ENCODE measurements at places on chromosomes 7 and 10. TPM values are rescaled to one million over a fixed set of nuclear protein-coding genes. Genes with fewer than 3 reads are reported as not detected.

Gene FANK1
- total RNA-seq, result 3.0 TPM

Gene DNAJC1
- 85.3 TPM for total RNA-seq

Gene RHBDD2
- total RNA-seq, result 51.5 TPM

Gene AP3M1
- 28.3 TPM for total RNA-seq

Gene SAP25
- total RNA-seq, result 1.5 TPM

Gene TBXAS1
- total RNA-seq, result 5.3 TPM

Gene PNLIP
- total RNA-seq, result not detected

Gene CLDN4
- total RNA-seq, result 3.2 TPM

Measured in epithelial cell of alveolus of lung (primary cell).